ENCODE measurements at places on chromosomes 4 and X.
A peak's percentile ranks its signal among the peaks of the same experiment; 100 is the strongest.

DNA sequence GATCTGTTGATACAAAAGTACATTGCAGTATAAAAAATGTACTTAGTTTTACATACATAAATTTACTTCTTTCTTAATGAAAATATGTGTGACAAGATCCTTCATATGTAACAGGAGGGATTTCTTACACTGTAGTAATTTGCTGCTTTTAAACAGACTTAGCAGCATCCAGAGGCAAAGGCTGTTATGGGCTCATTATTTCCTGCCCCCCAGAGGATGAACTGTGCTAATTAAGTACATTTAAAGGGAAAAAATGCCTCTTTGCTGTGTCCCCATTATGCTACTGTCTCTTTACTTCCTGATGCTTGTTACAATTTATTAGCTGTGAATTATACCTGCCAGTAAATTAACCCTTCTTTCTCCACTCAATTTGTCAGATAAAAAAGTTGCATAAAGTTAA, 47.1 kb downstream of the NDST3 start:
- no peak for DNase-seq

DNA sequence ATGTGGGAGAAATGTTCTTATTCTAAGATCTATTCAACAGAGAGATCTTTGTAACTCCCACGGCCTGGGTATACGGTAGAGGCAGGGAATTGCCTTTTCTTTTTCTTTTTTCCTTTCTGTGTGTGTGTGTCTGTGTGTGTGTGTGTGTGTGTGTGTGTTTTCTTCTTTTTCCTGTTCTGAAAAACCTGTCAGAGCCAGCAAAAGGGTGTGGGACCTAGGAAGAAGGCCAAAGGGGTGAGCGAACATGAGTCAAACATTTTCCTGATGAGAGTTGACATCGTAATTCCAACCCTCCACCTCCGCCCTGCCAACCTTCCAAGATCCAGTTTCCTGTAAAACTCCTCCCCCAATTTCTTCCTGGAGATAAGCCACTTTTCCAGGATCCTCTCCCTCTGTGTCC, 2.8 kb upstream of the CHIC2 start:
- no peak for DNase-seq

GRCh38 chr4:184275766-184276165, 58.1 kb upstream of the ENPP6 start:
- no peak for DNase-seq

GRCh38 chrX:78514852-78515251, 144.3 kb downstream of the RTL3 start:
- no peak for DNase-seq

GRCh38 chr4:174575436-174575835, 53.1 kb upstream of the HPGD start:
- DNase-seq: no peak

- DNase-seq: no peak
Measured at GRCh38 chr4:152024881-152025280, 264.1 kb upstream of the GATB start.

DNA sequence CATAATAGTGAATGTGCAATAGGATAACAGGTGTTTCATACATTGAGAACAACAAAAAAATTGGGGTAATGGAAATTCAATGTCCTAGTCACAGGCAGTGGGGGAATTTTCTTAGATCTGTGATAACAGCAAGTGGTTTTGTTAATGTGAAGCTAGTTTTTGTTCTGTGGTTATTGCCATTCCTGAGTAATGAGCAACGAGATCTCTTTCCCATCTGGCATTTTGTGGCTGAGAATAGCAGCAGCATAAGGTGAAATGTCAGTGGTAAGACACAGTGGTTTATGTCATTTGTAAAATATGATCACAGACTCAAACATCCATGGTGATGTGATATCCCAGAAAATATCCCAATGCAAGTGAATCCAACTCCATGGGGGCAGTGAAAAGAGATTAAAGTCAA, 497.5 kb downstream of the KCNIP4 start:
- DNase-seq: no peak

- DNase-seq: no peak
Measured at GRCh38 chr4:156756118-156756517, 215.5 kb downstream of the PDGFC start.

- peak; percentile 26 for DNase-seq
Measured at GRCh38 chr4:18075823-18076433, 54.4 kb upstream of the LCORL start.

DNA sequence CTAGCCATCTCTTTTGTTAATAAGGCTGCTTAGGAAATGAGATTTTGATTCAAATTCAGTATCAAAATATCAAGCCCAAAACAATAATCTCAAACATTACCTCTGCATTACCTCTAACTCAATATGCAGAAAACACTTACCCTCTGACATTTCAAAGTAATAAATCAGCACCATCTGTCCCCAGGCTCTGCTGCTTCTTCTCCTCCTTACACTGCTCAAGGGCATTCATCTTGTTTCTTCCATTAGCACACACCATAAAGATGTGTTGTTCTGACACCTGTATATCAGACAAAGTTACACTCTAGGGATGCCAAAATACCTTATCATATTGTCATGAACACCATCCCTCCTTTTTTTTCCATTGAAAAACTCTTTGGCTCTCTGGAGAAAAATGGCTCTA, 1630.3 kb downstream of the RPA4 start:
- no peak for DNase-seq

DNA sequence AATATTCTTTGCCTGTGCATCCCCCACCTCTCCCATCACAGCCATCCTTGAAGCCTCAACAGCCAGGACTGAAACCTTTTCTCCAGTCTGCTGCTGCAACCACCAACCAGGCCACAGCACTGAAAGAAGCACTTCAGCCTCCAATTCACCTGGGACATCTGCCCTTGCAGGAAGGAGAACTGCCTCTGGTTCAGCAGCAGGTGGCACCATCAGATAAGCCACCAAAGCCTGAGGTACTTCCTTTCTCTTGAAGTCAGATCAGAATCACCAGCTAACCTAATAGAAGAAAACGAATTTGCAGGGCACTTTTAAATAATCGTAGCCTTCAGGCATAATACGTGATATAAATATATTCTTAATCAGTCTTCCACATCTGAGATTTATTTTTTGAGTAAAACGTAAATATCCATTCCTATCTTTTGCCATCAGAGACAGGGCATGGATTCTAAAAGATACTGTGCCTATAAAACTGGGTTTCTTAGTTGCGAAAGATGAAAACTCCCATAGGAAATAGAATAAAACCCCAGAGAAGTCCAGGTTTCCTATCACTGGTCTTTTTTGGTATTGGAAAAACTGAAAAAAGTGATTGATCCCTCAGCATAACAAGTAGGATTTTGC, 9.5 kb downstream of the AMBN start:
- peak; percentile 22 for DNase-seq

DNA sequence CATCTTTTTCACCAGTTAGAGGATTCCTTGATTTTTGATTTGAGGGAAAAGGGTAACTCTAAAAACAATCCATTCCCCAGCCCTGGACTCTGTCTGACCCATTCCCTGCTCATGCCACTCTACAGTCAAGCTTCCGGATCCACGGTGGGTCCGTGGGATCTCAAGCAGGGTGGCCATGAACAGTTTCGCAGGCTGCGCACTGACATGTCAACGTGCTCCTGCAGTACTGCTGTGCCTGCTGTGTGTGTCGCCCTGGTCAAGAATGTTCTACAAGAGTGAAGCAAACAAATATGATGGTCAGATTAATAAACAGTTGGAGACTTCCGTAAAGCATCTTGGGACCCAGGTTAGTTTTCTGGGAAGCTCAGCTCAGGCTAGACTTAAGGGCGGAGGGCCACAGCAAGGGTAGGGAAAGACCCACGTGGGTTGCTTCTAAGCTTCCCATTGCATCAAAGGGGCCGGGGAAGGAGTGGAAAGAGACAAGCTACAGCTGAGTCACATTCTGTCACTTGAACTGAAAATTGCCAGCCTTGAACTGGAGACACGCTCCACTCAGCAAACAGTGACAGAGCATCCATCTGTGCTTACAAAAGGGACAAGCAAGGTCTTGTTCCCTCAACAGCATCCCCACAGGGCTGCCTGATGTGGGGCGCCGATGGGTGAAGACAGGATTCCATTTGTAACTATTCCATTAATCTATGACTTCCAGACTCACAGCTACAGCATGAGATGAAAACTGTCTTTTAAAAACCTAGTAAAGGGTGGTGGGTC, 81.8 kb downstream of the MTMR1 start:
- DNase-seq: no peak

DNA sequence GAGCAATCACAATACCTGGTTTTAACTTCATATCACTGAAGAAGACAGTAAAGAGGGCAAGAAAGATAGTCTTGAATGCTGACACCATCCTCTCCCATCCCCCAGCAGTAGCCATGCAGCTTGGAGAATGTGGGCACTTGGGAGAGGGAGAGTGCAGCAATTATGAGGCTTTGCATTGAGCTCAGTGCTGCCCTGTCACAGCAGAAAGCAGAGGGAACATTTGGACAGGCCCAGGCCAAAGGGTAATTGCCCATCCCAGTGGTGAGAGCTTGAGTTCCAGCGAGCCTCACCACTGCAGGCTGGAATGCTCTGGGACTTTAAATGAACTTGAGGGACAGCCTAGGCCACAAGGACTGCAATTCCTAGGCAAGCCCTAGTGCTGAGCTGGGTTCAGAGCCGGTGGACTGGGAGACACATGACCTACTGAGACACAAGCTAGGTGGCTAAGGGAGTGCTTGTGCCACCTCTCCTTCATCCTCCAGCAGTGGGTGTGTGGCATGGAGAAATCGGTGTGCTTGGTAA, 36.3 kb downstream of the CORIN start:
- DNase-seq: no peak

- no peak for DNase-seq
Measured at GRCh38 chr4:37936889-37937498, 23.2 kb upstream of the PTTG2 start.

DNA sequence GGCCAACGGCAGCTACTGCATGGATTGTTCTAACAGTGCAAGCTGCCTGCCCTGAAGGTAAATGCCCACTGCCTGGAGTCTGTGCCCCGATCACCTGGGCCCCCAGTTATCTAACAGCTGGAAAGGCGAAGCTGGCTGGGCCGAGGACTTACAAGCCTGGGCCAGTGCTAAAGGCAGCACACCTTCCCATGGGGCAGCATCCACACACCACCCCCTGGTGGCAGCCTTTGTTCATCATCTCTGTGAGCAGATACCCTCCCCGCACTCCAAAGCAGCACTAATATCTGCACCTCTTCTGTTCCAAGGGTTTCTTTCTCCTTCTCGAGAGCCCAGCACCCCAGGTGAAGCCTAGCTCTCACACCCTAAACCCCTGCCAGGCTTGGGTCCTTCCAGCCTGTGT, 7.6 kb downstream of the SLC2A9 start:
- DNase-seq: peak; percentile 21

GRCh38 chrX:20320461-20321159, 53.9 kb upstream of the RPS6KA3 start:
- DNase-seq: no peak

GRCh38 chrX:43693602-43694406, 37.7 kb downstream of the MAOA start:
- DNase-seq: no peak

DNA sequence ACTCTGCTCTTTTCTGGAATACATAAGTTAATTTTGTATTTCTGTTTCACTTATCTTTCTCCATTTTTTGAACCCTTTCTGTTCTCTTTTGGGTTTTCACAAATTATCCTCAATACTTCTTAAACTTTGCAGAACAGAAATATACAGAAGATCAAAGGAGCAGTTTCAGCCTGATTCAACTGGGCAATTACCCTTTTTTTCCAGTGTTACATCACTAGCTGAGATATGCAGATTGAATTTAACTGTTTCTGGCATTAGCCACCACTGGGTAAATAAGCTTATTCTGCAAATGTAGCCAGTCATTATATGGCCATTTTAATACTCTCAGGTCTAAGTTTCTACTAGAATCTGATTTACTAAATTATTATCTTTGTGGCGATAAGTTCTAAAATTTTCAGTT, 66.9 kb upstream of the GRID2 start:
- no peak for DNase-seq

- no peak for DNase-seq
Measured at GRCh38 chr4:79650217-79650616, 242.2 kb upstream of the GK2 start.

GRCh38 chrX:40154853-40155588, 57.3 kb upstream of the BCOR start:
- DNase-seq: no peak

GRCh38 chr4:30386266-30386895, 333.8 kb upstream of the PCDH7 start:
- no peak for DNase-seq

DNA sequence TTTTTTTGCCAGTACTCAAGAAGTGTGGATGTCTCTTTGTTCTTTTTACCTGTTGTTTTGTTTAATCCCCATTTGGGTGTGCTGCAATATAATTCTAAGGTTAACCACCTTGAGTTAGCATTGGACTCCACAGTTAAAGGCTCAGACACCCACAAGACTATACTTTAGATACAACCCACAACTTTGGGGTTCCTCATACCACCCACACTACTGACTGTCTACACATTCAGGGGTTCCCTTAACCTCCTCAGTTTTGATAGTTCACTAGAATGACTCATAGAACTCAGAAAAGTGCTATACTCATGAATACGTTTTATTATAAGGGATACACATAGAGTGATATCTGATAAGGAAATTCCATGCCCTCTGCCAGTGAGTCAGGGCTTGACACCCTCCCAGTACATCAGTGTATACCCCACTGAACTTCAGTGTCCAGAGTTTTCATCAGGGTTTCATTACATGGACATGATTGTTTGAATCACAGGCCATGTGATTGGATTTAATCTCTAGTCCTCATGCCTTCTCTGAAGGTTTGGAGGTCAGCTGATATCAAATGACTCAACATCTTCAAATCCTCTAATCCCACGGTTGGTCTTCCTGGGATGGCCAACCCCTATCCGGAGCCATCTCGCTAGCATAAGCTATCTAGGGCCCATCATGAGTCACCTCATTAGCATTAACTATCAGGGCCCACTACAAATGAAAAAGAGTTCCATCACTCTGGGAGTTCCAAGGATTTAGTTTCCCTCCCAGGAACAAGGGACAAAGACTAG, 357.7 kb upstream of the EMCN start:
- no peak for DNase-seq

DNA sequence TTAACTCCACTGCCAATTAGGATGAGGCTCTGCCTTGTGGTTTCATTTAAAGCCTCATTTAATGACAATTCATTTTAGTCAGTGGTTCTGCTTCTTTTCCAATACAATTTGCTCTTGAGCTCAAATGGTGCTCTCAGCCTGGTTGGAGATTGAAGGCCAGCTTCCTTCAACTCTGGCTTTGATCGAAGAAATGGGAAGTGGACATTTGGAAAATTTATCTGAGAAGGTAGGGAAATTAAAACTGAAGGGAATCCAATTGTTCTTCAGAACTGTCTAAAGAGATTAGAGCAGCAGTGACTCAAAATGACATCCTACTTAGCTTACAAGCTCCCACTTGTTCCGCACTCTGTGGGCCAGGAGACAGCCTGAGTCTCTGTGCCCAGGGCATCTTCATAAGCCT, 206.8 kb downstream of the SMARCA1 start:
- DNase-seq: no peak

GRCh38 chr4:157221895-157222770, 1.6 kb downstream of the GRIA2 start:
- DNase-seq: no peak

DNA sequence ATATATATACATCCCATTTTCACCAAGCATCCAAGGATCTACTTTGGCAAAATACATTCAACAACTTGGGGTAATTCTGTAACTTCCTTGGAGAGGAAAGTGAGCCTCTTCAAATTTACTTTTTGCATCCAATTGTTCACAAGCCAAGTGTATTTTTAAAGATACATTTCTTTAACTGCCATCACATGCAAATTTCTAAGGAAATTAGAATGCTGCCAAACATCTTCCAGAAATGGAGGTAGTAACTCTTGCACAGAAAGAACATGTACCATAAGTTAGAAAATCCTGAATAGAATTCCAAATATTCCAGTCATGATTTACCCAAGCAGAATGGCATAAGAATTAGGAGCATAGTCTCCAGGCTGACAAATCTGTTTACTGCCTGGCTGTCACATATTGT, 220.5 kb upstream of the NWD2 start:
- DNase-seq: no peak

All from stimulated activated CD4-positive, alpha-beta T cell treated with anti-CD3 and anti-CD28 coated beads, TNF-alpha, amount 100 ng/mL, for 24 hours (primary cell).